ENCODE measurements at places on chromosomes 12 and 14. TPM values are rescaled to one million over a fixed set of nuclear protein-coding genes. Genes with fewer than 3 reads are reported as not detected.
A peak's percentile ranks its signal among the peaks of the same experiment; 100 is the strongest.

DNA sequence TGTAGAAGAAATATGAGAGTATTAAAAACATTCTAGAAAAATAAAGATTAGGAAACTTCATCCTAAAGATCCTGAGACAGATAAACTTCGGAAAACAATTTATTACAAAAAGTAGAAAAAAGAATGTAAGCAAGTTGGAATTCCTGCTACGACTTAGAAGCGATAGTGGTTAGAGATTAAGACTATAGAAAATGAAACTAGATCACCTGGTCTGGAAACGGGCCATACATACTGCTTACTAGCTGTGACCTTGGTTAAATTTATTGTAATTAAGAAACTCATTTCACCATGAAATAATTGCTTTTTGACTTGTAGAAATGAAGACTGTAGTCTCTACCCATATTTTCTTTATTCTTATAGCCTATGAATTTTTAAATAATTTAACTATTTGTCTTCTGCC, 614.1 kb downstream of the SLC16A7 start:
- no peak for DNase-seq
- no peaks in the 10 kb centered on the region for H3K27me3 ChIP-seq
- H3K4me1 ChIP-seq, result no peaks in the 10 kb centered on the region
- no peak overlapping the region for H3K27ac ChIP-seq
- H3K36me3 ChIP-seq, result no peaks in the 10 kb centered on the region

DNA sequence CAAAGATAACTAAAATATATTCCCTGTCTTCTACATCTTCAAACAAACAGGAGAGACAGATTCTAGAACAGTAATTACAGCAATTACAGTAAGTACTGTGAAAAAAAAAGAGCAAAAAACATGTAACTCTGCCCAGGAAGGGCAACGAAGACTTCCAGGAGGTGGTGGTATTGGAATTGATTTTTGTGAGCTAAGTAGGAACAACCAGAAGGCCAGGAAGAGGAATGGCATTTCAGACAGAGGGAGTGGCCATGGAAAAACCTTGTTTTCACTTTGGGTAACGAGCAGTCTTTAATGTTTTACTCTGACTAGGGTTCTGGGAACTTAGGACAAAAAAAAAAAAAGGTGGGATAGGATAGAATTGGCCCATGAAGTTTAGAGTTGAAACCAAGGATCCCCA, 196.3 kb upstream of the PLEKHG7 start:
- no peak overlapping the region for H3K4me3 ChIP-seq
- peaks cover 42% of the 10 kb centered on the region for H3K4me1 ChIP-seq
- H3K36me3 ChIP-seq, result no peaks in the 10 kb centered on the region
- H3K27me3 ChIP-seq, result no peaks in the 10 kb centered on the region
- no peak for DNase-seq

- H3K27me3 ChIP-seq, result no peaks in the 10 kb centered on the region
- no peak overlapping the region for H3K27ac ChIP-seq
- H3K36me3 ChIP-seq, result no peaks in the 10 kb centered on the region
- H3K4me3 ChIP-seq, result no peak overlapping the region
Observed at GRCh38 chr14:55019968-55020554, 6.8 kb downstream of the WDHD1 start.

- H3K4me3 ChIP-seq, result no peak overlapping the region
- H3K4me1 ChIP-seq, result no peaks in the 10 kb centered on the region
- no peak for DNase-seq
- no peak overlapping the region for H3K27ac ChIP-seq
- H3K27me3 ChIP-seq, result no peaks in the 10 kb centered on the region
Observed at GRCh38 chr12:76618031-76618430, 58.5 kb upstream of the OSBPL8 start.

- no peaks in the 10 kb centered on the region for H3K36me3 ChIP-seq
- no peak overlapping the region for H3K4me3 ChIP-seq
- no peaks in the 10 kb centered on the region for H3K27me3 ChIP-seq
- no peaks in the 10 kb centered on the region for H3K4me1 ChIP-seq
- H3K27ac ChIP-seq, result no peak overlapping the region
Observed at GRCh38 chr14:104284107-104284592, 145.8 kb downstream of the KIF26A start.

DNA sequence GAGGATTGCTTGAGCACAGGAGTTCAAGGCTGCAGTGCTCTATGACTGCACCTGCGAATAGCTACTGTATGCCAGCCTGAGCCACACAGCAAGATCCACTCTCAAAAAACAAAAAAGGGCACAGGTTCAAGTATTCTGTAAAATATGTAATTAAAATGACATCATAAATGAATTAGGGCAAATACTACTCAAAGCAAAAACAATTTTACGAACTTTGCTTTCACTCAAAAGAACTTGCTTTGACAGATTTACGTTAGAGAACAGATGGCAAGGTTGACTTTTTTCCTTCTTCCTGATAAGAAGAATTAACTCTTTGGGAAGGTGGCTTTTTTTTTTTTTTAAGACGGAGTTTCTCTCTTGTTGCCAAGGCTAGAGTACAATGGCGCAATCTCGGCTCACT, 44.0 kb upstream of the EAPP start:
- H3K4me1 ChIP-seq, result no peaks in the 10 kb centered on the region
- peaks cover 38% of the 10 kb centered on the region for H3K36me3 ChIP-seq
- no peak overlapping the region for H3K27ac ChIP-seq
- H3K4me3 ChIP-seq, result no peak overlapping the region
- DNase-seq, result no peak
- H3K27me3 ChIP-seq, result no peaks in the 10 kb centered on the region

GRCh38 chr14:97942921-97943320, 1145.7 kb downstream of the VRK1 start:
- H3K27ac ChIP-seq, result no peak overlapping the region
- H3K4me1 ChIP-seq, result no peaks in the 10 kb centered on the region
- no peaks in the 10 kb centered on the region for H3K36me3 ChIP-seq

Gene ANG
- 28.6 TPM for total RNA-seq

GRCh38 chr12:31650918-31651317, 8.6 kb upstream of the ETFBKMT start:
- H3K27ac ChIP-seq, result no peak overlapping the region
- H3K27me3 ChIP-seq, result no peaks in the 10 kb centered on the region
- no peaks in the 10 kb centered on the region for H3K4me1 ChIP-seq

GRCh38 chr14:38989922-38990546, 113.0 kb downstream of the SEC23A start:
- peak overlapping the region; percentile 12 for H3K27ac ChIP-seq
- H3K4me3 ChIP-seq, result no peak overlapping the region
- H3K27me3 ChIP-seq, result no peaks in the 10 kb centered on the region
- no peak for DNase-seq

- H3K27me3 ChIP-seq, result no peaks in the 10 kb centered on the region
- H3K4me1 ChIP-seq, result no peaks in the 10 kb centered on the region
- DNase-seq, result no peak
Observed at GRCh38 chr12:128830505-128830893, 6.7 kb upstream of the SLC15A4 start.

DNA sequence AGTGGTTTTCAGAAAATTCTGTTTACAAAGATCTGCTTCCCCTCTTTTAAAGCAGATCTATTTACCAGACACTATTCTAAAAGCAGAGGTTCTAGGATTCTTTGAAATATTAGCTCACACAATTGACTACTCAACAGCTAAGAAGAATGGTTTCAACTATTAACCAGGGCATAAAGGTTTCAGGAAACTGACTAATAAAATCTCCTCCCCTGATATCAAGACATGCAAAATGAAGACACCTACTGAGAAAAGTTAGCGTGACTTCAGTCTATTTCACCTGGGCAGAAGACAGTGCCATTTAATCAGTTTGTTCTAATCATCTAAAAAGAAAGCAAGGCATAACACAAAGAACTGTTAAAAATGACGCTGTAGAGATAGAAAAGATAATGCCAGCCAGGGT, 22.2 kb downstream of the DAD1 start:
- peak overlapping the region; percentile 46 for H3K27ac ChIP-seq
- H3K27me3 ChIP-seq, result no peaks in the 10 kb centered on the region
- H3K4me3 ChIP-seq, result no peak overlapping the region
- peaks cover 9% of the 10 kb centered on the region for H3K4me1 ChIP-seq

DNA sequence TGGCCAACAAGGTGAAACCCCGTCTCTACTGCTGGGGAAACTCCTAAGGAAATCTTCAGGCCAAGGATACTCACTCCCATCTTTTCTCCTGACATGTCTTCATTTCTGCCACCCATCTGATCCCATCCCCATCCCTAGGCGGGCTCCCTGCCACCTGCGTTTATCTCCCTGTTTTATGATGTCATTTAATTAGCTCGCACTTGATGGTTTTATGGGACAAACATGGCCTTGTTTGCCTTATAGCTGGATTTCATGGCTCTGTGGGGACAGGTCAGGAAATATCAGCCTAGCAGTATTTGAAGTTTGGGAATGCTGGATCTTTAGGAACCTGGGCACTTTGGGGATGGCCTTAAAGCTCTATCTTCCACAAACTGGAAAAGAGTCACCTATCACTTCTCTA, 88.5 kb upstream of the CISTR start:
- H3K4me1 ChIP-seq, result no peaks in the 10 kb centered on the region
- DNase-seq, result no peak
- H3K4me3 ChIP-seq, result no peak overlapping the region
- H3K27ac ChIP-seq, result no peak overlapping the region
- no peaks in the 10 kb centered on the region for H3K36me3 ChIP-seq

Gene GPR84
- total RNA-seq, result 2.1 TPM

DNA sequence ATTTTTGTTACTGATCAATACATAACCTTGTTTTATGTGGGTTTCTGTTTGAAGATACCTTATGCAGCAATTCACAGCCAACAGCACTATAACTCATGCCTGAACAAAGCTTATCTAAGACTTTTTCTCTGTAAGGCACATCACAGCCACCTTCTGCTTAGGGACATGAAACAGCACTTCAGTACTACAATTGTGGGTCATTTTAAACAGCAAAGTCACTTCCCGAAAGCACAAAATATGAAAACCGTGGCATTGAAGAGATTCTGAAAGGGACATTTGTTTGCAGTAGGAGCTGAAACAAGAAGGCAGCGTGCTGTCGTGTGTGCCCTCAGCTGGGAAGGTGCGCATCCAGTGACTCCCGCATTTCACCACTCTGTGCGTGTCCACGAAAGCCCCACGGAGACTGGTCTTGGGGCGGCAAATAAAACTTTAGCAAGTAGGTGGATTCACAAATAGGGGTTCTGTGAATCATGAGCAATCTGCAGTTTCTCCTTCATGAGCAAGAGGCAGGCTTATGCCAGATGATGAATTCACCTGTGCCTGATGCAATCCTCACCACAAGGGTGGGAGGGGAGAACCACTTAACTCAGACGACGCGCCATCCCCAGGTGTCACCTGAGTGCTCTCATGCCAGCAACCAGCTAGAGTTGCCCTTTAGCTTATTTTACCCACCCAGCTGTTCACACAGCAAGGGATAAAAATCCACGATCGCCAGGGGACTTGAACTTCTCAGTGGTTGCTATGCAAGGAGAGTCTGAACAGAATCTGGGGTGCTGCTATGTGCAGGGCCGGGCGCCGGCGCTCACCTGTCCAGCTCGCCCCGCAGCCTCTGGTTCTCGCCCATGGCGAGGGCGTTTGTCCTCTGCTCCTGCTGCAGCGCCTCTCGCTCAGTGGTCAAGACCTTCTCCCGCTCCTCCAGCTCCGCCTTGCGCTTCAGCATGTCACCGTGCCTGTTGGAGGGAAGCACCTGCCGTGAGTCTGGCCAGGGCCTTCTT, 54.9 kb upstream of the GPR68 start:
- no peaks in the 10 kb centered on the region for H3K27me3 ChIP-seq
- no peak overlapping the region for H3K4me3 ChIP-seq
- H3K4me1 ChIP-seq, result peaks cover 4% of the 10 kb centered on the region
- no peak overlapping the region for H3K27ac ChIP-seq
- peak; percentile 79 for DNase-seq
- peaks cover 42% of the 10 kb centered on the region for H3K36me3 ChIP-seq

- peak overlapping the region; percentile 1 for H3K4me3 ChIP-seq
- no peak for DNase-seq
- H3K27me3 ChIP-seq, result no peaks in the 10 kb centered on the region
- peaks cover 20% of the 10 kb centered on the region for H3K4me1 ChIP-seq
- H3K36me3 ChIP-seq, result peaks cover 72% of the 10 kb centered on the region
- H3K27ac ChIP-seq, result peak overlapping the region; percentile 79
Observed at GRCh38 chr14:103705504-103706284, 9.6 kb downstream of the XRCC3 start.

Gene SLC25A47
- not detected for total RNA-seq

- no peak overlapping the region for H3K4me3 ChIP-seq
- H3K4me1 ChIP-seq, result no peaks in the 10 kb centered on the region
- H3K27me3 ChIP-seq, result no peaks in the 10 kb centered on the region
- no peak for DNase-seq
Observed at GRCh38 chr12:25789541-25789944, 168.9 kb upstream of the RASSF8 start.

Gene KLHL33
- total RNA-seq, result 0.60 TPM

- H3K27me3 ChIP-seq, result no peaks in the 10 kb centered on the region
- H3K4me1 ChIP-seq, result peaks cover 38% of the 10 kb centered on the region
- H3K27ac ChIP-seq, result peak overlapping the region; percentile 41
- no peak overlapping the region for H3K4me3 ChIP-seq
Observed at GRCh38 chr14:91223028-91223783, 21.3 kb downstream of the GPR68 start.

Gene C12orf56
- total RNA-seq, result not detected

DNA sequence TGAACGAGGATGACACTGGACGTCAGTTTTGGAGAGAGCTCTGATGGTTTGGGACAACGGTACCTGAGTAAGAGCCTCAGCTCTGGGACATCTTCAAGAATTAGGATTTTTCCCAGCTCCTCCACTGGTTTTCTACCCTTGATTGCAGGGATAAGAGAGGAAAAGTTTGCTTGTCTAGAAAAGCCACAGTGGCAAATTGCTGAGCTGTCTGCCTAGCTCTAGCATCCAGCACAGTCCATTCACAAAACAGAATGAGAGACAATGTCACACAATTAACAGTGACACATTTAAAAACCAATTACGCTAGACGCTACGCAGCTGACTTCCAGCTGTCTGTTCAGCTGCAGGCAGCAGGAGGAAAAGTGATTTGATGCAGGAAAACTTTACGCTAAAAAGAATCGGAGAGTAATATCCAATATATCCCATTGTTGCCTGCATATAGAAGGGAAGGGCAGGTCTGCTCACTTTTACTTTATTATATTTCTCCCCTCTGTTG, 168.1 kb upstream of the PRICKLE1 start:
- H3K27me3 ChIP-seq, result no peaks in the 10 kb centered on the region
- no peak for DNase-seq
- no peak overlapping the region for H3K27ac ChIP-seq
- H3K4me3 ChIP-seq, result no peak overlapping the region
- peaks cover 8% of the 10 kb centered on the region for H3K4me1 ChIP-seq
- H3K36me3 ChIP-seq, result no peaks in the 10 kb centered on the region

- no peaks in the 10 kb centered on the region for H3K36me3 ChIP-seq
- H3K27me3 ChIP-seq, result no peaks in the 10 kb centered on the region
- H3K27ac ChIP-seq, result no peak overlapping the region
- no peaks in the 10 kb centered on the region for H3K4me1 ChIP-seq
- no peak overlapping the region for H3K4me3 ChIP-seq
- DNase-seq, result no peak
Observed at GRCh38 chr14:31884776-31885379, 192.2 kb upstream of the ARHGAP5 start.

Gene AMDHD1
- total RNA-seq, result 2.1 TPM

DNA sequence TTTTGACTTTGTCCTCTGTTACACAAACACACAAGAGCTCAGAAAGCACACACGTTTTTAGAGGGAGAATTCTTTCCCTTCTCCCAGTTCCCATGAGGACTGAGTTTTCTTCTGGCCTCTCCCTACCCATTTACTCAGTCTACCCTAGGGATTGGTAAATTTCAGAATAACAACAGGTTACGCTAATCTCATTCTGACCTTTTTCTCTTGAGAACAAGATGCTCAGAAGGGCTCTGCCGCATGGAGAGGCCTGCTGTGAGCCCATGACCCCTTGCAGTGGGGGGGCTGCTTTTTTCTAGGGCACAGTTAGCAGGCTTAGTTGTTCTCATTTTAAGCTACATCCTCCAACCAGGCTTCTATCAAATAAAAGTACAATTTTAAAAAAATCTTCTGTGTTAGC, 69.5 kb downstream of the GPR135 start:
- no peak overlapping the region for H3K4me3 ChIP-seq
- H3K36me3 ChIP-seq, result no peaks in the 10 kb centered on the region
- H3K27ac ChIP-seq, result no peak overlapping the region
- no peaks in the 10 kb centered on the region for H3K27me3 ChIP-seq
- no peak for DNase-seq
- H3K4me1 ChIP-seq, result no peaks in the 10 kb centered on the region

Data from upper lobe of left lung (tissue), 6 donors.